ENCODE measurements at places on chromosomes 11 and 22.

DNA sequence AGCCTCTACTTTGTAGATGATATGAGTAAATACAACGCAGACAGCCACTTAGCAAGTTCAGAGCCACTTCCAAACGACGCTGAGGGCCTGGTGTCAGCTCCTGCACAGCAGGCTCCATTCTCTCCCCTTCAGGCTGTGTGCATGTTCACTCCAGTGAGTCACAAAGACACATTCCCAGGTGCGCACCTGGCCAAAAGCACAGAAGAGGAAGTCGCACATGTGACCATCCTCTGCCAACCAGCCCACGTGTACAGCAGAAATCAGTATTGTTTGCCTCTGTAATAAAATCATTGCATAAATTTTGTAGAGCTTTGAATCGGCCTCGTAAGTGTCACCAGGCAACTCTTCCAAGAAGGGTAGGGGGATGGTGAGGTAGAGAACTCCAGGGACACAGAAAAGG is 19.5 kb upstream of the TPH1 start:
- no peak for DNase-seq

GRCh38 chr11:26187639-26188038 is 144.3 kb upstream of the ANO3 start:
- DNase-seq = no peak

DNA sequence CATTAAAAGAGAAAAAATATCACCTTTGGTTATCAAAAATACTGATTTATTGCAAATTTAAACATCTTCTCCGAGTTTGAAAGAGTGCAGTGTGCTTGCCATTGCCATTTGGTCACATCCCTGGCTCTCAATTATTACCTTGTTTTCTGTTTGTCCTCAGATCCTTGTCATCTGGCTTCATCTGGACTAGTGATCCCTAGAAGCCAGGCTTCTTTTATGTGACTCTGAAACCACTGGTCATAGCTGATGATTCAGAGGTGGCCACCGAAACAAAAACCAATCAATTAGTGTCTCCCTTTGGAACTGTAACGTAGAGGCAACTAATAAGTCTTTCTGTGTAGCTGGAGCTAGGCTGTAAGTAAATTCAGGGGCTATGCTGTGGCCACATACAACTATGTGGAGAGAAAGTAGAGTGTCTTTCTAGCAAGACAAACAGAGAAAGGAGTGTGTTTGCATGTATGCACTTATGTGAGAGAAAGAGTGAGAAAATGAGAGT is 237.9 kb downstream of the LUZP2 start:
- no peak for DNase-seq

- DNase-seq = peak; percentile 20
Observed at GRCh38 chr11:70488171-70488703, 89.9 kb downstream of the CTTN start.

GRCh38 chr22:28620244-28620922 is 59.3 kb downstream of the TTC28 start:
- DNase-seq = no peak

- no peak for DNase-seq
Observed at GRCh38 chr22:48897645-48898370, 929.9 kb downstream of the BRD1 start.

DNA sequence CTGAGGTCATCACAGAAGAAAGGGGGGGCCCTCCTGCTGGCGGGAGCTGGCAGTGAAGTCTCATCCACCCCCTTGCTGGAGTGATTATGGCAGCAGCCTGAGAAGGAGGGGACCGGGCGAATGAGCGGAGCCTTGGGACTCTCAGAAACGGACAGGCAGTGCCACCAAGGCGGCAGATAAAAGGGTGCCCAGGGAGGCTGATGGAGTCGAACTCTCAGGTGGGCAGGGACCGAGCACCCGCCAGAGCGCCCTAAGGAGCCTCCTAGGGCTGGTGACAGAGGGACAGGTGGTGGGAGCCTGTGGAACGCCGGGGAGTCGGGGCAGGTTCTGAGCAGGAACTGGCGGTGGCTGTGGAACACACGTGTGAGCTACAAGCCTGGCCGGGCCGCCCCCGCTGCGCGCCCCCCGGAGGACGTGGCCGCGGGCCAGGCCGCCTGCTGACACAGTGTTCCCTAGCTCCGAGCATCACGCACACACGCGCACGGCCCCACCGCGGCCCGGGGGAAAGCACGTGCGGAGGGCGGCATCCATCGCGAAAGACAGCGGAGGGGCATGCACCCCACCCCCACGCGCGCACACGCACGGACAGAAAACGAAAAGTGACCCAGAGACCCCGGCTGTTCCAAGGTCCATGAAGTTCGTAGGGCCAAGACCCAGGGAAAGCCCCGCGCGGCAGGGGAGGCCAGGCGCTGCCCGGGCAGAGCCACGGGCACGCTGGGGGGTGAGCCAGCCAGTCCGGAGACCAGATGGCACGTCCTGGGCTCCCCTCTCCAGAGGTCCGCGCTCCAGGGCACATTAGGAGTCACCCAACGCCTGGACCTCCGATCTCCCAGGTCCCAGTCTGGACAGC is 1.0 kb downstream of the VWCE start:
- DNase-seq = peak; percentile 55

DNA sequence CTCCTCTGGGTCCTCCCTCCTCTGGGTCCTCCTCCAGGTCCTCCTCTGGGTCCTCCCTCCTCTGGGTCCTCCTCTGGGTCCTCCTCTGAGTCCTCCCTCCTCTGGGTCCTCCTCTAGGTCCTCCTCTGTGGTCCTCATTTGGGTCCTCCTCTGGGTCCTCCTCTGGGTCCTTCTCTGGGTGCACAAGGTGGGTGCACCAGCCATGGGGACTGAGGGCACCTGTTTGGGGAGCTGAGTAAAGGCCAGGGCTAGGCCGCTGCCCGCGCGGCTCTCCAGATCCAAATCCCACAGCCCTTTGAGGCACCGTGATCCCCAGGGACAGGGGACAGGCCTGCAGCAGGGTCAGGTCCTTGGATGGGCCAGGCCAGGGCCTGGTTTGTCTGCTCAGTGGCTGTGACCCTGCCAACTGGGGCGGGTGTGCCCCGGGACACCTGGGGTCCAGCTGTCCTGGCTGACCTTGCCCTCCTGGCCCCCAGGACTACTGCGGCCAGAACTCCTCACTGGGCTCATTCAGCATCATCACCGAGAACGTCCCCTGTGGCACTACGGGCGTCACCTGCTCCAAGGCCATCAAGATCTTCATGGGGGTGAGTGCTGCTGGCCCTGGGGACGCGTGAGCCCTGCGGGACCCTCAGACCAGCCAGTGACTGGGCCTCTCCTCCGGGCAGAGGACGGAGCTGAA is 12.7 kb downstream of the MUC2 start:
- DNase-seq = no peak
